ENCODE measurements at places on chromosomes 16 and 17.

DNA sequence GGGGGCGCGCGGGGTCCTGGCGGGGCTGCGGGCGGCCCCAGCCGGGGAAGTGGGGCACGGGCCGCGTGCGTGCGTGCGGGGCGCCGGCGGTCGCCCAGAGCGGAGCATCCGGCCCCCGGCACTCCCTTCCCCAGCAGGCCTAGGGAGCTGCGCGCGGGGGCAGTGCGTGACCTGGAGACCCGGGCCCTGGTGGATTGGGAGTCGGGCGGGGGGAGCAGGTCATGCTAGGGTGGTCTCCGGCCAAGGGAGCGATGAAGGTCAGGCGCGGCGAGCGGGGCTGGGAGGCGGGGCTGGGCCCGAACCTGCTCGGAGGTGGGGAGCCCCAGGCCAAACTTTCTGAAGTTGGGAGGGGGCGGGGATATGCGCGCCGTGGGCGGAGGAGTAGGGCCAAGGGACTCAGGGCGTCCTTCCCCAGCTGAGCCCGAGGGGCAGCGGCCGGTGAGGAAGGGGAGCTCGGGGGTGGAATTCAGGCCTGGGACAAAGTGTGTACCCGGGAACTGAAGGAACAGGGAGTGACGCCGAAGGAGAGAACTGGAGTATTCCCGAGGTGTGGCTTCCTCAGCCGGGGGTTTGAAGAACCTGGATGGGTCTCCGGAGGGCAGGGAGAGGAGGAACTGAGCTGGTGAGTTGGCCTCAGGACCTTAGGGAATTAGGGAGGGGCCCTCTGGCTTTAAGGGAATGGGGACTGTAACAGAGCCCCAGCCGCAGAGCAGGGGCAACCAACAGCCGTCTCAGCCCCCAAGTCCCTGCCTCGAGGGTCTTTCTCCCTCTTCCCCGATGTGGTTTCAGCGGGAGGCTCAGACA, 589 bp downstream of the XYLT2 start:
- no peak for DNase-seq

GRCh38 chr17:13933441-13934276, 135.6 kb upstream of the COX10 start:
- no peak for DNase-seq

DNA sequence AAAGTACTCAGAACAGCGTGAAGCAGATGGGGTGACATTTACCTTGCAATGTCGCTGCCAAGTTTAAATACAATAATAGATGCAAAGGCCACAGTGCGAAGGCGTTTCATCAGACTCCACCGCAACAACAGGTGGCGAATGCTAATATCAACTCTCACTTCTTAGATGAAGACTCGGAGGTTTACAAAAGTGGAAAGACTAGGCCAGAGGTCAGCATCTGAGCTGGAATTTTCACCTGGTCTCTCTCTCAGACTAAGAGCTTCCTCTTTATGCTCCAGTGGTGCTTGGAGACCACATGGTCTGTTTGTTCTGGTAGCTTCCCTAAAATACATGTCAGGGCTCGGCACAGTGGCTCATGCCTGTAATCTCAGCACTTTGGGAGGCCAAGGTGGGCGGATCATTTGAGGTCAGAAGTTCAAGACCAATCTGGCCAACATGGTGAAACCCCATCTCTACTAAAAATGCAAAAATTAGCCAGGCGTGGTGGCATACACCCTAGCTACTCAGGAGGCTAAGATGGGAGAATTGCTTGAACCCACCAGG, 169.1 kb downstream of the XYLT1 start:
- DNase-seq = no peak

DNA sequence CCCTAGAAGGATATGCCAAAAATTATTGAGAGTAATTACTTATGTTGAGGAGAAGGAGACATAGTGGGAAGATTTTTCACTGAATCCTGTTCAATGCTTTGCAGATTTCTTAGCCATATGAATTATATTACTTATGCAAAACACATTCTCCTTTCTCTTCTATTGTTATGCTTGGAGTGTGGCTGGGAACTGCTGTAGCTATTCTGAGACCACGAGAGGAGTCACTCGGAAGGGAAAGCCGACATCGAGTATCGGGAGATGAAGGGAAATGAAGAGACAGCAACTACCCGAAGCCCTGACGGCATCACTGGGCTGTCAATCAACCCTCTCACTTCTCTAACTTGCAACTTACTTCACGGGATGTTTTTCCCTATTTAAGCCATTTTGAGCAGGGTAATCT, 39.6 kb downstream of the STX8 start:
- no peak for DNase-seq

GRCh38 chr17:67509390-67510287, 132.6 kb downstream of the PITPNC1 start:
- no peak for DNase-seq

- no peak for DNase-seq
Measured at GRCh38 chr17:15910791-15911190, 34.1 kb upstream of the ADORA2B start.

DNA sequence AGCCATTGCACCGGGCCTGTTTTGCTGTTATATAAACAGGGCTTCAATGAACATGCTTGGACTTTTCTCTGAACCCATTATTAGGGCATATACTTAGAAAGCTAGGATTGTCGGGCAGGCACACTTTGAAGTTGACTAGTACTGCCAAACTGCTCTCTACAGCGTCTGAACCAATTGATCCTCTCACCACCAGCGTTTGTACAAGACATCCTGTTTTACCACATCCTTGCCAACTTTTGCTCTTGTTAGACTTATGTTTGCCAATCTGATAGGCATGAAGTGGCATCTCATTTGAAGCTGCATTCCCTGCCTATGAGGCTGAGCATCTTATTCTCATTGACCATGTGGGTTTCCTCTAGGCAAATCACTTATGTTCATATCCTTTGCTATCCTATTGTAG, 7.4 kb upstream of the PPP1R9B start:
- peak; percentile 13 for DNase-seq
